ENCODE measurements at places on chromosomes 2 and 18.

DNA sequence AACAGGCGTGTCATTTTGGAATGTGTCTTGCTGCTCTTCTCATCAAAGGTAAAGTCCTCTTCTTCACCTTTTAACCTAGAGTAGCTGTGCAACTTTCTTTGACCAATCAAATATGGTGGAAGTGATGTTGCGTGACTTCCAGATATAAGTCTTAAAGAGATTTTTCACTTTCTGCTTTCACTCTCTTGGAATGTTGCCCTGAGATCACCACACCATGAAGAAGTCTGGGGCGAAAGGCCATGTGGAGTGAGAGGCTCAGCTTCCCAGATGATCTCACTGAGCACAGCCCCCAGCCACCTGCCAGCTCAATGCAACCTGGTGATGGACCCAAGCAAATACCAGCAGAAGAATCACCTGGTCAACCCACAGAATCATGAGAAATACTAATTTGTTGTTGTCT lies 7.1 kb upstream of the GALNT3 start:
- no peak for DNase-seq

DNA sequence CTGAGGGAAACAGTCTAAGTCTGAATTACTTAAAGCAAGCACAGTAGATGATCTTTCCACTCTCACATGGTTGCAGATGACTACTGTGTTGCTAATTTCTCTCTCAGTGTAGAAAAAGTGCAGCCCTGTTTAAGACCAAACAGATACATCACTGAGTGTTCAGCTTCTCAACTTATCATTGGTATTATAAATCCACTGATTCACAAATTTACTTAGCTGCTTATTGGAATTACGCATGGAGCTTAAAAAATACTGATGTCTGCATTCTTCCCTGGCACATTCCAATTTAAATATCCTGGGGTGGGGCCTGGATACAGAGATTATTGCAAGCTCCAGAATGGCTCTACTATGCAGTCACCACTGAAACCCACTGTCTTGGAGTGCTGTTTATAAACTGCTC lies 411.2 kb downstream of the RND3 start:
- DNase-seq, result no peak

DNA sequence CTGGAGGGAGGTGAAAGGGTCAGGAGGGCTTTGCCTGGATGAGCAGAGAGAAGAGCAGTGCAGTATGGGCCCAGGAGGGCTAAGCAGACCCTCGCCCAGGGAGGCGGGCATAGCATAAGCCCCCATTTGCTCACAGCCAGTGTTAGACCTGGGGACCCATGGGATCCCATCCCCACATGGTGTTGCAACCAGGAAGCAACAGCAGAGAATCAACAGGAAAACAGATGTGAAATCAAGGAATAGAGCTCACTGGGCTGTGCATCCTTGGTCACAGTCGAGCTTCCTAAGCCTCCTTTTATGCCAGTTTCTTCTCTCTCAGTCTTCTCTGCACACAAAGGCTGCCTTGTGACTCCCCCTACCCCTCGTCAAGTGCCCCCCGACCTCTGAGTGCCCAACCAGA lies 19.9 kb downstream of the ASB18 start:
- DNase-seq, result no peak

DNA sequence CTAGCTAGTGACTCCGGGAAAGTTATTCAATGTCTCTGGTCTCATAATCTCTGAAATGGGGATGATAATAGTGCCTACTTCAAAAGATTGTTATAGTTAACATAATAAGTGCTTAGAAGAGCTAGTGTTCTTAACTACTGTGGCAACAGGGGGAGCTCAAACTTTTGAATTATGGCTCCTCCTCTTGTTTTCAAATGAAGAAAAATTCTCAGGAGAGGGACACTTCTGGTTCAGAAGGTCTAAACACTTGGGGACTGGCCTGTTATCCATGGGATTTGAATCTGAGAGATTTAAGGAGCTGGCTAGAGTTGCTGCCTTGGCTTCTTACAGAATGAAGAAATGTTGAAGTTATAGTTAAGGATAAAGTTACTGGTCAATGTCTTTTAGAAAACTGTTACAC lies 92.2 kb upstream of the ITGB6 start:
- DNase-seq, result no peak

GRCh38 chr2:62577994-62578781 lies 72.2 kb upstream of the TMEM17 start:
- no peak for DNase-seq

DNA sequence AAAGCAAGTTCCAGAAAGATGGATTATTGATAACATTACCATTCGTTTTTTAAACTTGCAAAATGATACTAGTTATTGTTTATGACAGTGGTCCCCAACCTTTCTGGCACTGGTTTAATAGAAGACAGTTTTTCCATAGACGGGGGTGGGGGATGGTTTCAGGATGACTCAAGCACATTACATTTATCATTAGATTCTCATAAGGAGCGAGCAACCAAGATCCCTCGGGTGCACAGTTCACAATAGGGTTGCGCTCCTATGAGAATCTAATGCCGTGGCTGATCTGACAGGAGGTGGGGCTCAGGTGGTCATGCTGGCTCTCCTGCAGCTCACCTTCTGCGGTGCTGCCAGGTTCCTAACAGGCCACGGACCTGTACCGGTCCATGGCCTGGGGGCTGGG lies 86.2 kb downstream of the BCL2 start:
- DNase-seq, result no peak

DNA sequence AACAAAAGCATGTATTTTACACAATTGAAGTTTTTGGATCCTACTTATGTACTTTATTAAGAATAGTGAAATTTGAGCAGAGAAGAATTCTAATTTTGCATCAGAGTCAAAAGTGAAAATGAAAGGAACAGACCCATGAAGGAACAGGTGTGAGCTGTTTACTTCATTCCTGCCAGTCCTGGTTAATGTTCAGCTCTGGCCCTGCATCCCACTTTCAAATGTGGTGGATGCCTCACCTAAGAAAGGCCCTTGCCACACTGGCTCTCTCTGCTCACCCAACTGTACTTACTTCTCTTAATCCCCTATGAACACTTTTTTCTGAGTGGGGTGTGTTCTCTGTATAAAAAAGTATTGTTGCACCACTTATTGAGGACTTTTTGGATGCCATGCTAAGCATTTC lies 22.2 kb downstream of the FAM110C start:
- DNase-seq, result no peak

DNA sequence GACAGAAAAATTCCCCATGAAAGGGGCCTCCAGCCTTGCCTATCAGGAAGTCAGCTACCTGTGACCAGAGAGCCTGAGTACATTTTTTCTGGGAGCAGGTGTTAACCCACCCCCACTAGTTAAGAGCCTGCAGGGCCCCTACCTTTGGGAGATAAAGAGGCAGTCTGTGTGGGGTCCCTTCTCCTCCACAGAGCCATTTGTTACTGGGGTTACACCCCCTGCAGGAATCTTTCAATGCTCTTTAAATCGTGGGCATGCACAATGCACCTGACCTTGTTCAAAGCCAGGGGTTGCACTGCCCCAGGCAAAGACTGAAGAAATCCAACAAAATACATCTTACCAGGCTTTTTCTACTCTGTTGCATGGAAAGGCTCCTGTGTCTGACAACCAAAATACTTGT lies 15.7 kb upstream of the LYPD6 start:
- no peak for DNase-seq

- no peak for DNase-seq
Observed at GRCh38 chr2:171293661-171294060, 133.0 kb upstream of the TLK1 start.

DNA sequence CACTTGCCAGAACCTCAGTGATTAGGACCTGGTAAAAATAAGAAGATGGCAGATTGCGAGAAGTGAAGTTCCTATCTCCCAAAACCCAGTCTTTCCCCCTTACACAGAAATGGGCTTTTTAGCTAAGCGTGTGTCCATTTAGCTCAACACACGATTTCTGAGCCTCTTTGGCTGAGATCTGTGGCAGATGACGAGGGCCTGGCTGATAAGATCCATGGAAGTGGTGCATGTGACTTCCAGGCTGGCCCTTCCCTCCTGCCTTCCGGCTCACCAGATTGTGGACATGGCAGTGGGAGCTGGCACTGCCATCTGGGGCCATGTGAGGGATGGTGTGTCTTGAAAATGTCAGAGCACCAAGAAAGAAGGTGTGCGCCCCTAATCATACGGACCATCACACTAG lies 41.0 kb upstream of the ZFP36L2 start:
- DNase-seq, result no peak

- peak; percentile 36 for DNase-seq
Observed at GRCh38 chr2:64865073-64865830, 123.9 kb upstream of the SLC1A4 start.

GRCh38 chr2:174376967-174377366 lies 18.6 kb upstream of the SCRN3 start:
- no peak for DNase-seq

DNA sequence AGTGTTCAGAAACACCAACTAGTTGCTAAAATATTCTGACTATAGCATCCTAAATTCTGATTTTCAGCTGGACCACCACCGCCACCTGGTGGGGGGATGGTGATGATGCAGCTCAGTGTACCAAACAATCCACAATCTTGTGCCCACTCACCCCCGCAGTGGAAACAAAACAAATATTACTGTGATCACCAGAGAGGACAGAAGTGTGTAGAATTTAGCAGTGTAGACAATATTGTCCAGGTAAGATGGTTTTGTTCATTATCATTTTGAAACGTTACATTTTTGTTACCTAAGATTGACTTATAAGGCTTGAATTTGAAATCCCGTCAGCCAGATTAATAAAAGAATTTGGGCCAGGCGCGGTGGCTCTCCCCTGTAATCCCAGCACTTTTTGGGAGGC lies 31.7 kb upstream of the UBXN4 start:
- DNase-seq, result peak; percentile 45

DNA sequence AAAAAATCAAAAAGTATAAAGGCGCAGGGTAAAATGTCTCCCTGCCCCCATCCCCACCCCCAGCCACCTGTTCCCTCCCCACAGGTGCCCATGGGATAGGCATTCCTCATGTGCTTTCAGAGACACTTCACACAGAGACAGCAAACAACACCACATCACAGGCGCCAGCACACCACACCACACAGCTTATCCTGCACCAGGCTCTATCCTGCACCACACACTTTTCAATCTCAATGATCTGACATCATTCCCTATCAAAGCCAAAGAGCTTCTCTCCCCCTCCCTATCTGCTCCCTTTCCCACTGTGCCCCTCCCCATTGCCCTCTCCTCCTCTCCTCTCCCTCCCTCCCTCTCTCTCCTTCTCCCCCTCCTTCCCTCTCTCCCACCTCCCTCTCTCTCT lies 15.5 kb downstream of the FAM178B start:
- DNase-seq, result no peak

DNA sequence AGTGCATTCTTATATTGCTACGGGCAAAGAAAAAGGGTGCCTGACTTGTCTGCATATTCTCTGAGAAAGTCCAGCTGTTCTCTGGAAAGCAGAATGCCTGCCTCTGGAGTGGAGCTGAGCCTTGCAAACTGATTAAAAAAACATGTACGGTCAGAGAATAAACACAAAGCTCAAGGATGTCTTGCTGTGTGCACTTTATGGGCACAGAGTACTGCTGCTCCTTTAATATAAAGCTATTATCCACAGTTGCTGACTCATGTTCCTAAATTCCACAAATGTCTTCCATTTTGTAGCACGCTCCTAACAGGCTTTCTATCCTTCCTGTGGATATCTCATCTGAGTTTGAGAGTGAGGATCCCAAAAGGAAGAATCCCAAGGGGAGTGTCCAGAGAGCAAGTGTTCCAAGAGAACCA lies 229.0 kb downstream of the MREG start:
- DNase-seq, result no peak

DNA sequence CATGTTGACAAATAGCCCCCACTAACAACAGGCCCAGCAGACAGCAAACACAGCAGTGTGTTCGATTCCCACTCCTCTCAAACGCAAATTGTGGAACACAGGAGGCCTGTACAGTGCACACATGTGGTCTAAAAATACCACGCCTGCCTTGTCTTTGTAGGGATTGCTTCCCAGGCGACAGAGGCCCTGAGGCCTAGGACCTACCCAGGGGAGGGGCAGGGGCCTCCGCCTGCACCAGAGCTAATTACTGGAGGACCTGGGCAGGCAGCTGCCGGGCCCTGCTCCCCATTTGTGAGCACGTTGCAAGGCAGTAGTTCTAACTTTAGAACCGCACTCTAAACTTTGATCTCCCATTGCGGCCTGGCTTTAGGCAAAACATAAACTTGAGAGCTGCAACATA lies 316.0 kb downstream of the TXNL1 start:
- DNase-seq, result no peak

- no peak for DNase-seq
Observed at GRCh38 chr2:49770919-49771318, 616.6 kb upstream of the FSHR start.

DNA sequence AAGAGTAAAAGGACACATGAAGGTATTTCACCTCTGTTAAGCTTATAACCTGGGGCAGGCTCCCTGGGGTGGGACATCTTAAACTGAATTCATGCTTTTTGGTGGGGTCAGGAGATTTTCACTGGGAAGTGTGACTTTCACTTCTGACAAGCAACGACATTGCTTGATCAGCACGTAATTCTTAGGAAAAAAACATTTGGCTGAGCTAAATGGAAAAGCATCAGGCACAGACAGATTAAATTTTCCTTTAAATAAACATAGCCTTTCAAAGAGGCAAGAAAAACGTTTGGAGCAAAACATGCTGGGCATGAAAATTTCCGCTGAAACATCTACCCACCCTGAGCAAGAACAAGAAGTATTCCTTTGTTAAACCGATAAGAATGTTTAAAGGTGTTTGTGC lies 674.0 kb upstream of the CELF4 start:
- no peak for DNase-seq

GRCh38 chr2:167504061-167504460 lies 615.8 kb downstream of the XIRP2 start:
- DNase-seq, result no peak

GRCh38 chr2:27241761-27242613 lies 20.9 kb downstream of the SLC30A3 start:
- DNase-seq, result no peak

DNA sequence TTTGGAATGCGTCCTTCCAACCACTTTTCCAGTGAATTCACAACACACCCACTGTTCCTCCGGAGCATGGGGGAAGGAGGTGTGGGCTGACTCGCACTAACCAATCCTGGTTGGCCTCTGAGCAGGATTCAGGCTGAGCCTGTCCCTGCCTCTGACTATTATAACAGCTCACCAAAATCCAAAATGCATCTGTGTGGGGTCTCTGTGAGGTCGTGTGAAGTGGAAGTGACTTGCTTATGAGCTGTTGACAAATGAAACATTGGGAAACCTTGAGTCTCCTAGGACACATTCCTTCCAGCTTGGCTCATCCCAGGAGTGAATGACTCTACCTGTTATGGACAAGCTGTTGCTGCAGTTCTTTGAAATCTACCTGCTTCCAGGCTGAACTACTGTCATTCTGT lies 1.5 kb downstream of the CIDEA start:
- no peak for DNase-seq

All from stimulated activated CD8-positive, alpha-beta memory T cell treated with anti-CD3 and anti-CD28 coated beads, Interleukin-7, amount 100 ng/mL, for 1 hour (primary cell).